GM20000 (cell line): ENCODE measurements at places on chromosomes 1 and 21.

DNA sequence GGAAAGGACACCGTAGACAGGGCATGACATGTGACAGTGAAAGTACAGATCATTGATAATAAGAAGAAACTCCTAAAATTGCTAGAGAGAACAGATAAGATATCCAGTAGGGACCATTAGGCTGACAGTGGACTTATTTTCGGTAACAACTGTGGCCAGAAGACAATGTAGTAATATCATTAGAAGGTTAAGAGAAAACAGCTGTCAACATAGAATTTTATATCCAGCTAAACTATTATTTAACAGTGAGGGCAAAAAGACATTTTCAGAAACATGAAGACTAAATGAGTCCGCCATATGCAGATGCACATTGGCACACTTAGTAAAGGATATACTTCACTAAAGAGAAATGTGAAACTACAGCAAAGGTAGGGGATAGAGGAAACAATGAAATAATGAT lies 95.4 kb upstream of the GUCA2B start:
- no peak for DNase-seq

GRCh38 chr21:38910390-38911067 lies 104.8 kb downstream of the ETS2 start:
- no peak for DNase-seq

DNA sequence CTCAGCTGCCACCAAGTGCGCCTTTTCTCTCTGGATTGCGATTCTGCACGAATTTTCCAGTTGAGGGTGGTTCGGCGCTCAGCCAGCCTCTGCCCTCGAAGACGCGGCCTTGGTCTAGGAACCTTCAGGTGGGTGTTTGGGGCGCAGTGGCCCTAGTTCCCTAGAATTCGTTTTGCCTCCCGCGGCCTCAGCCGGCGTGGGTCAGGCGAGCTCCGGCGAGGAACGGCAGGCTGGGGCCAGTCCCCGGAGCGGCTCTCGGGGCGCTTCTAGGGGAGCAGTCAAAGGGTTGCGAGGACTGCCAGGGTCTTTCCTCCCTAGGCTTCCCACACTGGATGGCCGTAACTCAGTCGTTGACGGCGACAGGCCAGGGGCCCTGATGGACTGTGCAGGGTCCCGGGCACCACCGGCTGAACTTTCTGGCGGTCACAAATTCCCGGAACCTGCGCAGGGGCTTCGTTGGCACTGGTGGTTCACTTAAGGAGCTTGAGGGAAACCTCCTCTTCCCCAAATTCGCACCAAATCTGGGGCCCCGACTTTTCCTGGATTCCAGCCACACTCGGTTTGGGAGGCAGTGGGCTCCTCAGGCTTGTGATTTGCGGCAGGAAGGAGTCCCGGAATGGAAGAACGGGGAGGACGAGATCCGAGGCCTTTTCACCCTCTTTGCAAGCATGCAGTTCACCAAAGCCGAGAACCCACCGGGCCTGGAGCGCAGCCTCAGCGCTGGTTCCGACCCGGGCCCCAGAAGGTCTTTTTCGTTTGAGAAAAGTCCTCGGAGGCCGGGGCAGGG lies 1.2 kb downstream of the DMBX1 start:
- DNase-seq: no peak

DNA sequence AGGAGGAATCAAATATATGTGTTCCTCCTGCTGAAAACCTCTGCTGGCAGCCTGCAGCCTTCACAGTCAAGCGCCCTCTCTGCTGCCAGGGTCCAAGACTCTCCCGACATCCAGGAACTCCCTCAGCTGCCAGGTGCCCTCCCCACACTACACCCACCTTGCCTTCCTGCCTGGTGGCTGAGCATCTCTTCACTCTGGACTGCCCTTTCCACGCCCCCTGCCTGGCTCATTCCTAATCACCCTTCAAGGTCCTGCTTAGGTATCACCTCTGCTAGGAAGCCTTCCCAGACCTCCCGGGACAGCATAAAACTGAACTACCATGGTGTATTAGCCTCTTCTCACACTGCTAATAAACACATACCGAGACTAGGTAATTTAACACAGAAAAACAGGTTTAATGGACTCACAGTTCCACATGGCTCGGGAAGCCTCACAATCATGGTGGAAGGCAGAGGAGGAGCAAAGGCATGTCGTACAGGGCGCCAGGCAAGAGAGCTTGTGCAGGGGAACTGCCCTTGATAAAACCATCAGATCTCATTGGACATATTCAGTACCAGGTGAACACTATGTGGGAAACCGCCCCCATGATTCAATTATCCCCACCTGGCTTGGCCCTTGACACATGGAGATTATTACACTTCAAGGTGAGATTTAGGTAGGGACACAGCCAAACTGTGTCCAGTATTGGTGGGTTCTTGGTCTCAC lies 15.3 kb downstream of the LDLRAD1 start:
- DNase-seq: no peak

DNA sequence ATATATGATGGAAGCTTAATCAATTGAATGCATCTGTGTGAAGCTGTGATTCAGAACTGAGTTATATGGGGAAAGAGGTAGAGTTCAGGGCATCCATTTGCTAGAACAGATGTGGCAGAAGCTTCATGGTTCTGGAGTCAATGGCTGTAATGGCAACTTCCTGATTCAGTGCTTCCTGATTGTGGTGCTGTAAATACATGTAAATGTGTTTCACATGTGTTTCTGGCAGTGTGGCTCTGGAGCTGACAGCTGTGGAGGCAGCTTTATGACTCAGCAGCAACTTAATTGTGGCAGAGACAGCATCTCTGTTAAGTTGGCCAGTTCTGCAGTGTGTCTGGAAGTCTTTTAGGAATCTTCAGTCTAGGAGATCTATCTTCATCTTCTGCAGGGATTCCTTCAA lies 226.6 kb upstream of the ZRANB2 start:
- DNase-seq: no peak

- no peak for DNase-seq
These were observed 120.6 kb upstream of the IFFO2 start for GRCh38 chr1:19076841-19077616.

DNA sequence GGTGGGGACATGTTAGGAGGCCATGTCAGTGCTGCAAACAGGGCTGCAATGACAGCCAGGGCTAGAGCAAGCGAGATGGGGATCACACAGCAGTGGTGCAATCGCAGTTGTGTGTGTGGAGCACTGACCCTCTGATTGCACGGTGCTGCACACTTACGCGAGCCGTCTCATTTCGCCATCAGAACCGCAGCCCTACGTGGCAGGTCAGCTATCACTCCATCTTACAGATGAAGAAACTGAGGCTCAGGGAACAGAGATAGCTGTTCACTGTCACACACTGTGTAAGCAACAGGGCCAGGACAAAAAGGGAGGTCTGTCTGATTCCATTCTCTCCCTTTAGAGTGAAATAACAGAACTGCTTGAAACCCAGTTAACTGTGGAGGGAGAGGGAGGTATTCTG lies 104.8 kb upstream of the SLC45A1 start:
- no peak for DNase-seq

DNA sequence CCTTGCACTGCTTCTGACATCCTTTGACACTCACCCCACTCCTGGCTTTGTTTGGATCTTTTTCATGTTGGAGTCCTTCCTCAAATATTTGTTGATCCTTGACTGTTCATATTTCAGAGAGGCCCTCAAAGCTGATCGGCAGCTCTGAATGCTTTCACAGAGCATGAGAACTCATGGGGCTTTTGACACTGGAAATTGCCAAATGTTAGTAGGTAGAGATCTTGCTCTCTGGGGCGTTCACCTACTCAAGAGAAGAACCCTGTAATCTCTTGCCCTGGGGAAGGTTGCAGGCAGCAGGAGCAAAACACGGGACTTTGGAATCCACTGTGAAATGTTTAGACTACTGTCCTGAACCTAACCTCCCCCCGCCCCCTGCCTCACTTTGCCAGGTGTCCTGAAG lies 67.4 kb upstream of the STUM start:
- no peak for DNase-seq

GRCh38 chr1:219441884-219442283 lies 171.0 kb downstream of the ZC3H11B start:
- DNase-seq: no peak

GRCh38 chr1:225812488-225813213 lies 2.7 kb downstream of the EPHX1 start:
- DNase-seq: no peak
